ENCODE measurements at places on chromosomes 13 and 19.
A peak's percentile ranks its signal among the peaks of the same experiment; 100 is the strongest.

- DNase-seq: no peak
Measured at GRCh38 chr19:3981736-3982681, 3.3 kb downstream of the EEF2 start.

GRCh38 chr13:25990801-25991200, 61.0 kb downstream of the SHISA2 start:
- DNase-seq: peak; percentile 76

DNA sequence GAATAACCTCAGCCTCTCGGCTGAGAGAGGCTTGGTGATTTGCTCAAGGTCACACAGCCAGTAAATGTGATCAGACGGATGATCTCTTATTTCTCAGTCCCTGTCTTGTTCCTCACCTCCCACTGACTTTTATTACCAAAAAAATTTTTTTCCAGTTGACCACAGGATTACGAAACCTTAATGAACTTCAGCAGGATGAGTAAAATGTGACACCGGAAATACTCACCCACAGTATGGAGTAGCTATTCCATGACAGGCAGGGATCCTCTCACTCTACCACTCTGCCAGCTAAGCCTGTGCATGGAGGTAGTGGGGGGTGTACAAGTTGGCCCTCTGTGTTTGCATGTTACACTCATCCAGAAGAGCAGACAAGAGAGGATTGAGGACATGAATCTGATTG, 916.4 kb downstream of the UQCRFS1 start:
- DNase-seq: no peak

GRCh38 chr19:46773018-46773399, 15.4 kb downstream of the SLC1A5 start:
- DNase-seq: no peak

DNA sequence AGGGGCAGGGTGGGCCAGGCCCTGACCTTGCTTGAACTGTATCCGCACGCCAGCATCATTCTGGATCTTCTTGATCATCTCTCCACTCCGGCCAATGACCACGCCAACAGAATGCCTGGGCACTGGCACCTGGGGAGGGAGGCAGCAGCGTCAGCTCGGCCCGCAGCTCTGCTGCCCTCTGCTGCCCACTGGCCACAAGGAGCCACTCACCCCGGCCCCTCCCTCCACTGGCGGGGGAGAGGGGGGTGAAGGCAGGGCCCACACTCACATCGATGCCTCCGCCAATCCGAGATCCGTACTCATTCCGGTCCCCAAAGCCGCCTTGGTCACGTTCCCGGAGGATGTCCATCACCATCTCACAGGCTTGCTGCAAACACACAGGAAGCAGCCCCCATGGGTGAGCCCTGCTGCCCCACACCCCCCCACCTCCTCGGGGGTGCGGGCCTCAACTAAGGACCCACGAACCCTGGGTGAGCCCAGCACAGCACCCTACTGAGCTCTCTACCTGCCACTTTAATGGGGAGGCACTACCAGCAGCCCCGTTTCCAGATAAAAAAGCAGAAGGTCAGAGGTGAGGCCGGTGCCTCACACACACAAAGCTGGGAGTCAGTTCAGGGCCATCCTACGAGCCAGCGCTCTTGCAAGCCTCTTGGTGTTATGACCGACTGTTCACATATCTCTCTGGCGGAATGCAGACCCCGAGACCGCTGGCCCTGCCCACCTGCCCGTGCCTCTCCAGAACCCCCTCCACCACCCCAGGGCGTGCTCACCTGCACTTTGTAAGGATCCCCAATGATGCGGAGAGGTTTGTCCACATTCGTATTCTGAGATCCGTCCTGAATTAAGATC, 6.7 kb downstream of the KHSRP start:
- DNase-seq: no peak

DNA sequence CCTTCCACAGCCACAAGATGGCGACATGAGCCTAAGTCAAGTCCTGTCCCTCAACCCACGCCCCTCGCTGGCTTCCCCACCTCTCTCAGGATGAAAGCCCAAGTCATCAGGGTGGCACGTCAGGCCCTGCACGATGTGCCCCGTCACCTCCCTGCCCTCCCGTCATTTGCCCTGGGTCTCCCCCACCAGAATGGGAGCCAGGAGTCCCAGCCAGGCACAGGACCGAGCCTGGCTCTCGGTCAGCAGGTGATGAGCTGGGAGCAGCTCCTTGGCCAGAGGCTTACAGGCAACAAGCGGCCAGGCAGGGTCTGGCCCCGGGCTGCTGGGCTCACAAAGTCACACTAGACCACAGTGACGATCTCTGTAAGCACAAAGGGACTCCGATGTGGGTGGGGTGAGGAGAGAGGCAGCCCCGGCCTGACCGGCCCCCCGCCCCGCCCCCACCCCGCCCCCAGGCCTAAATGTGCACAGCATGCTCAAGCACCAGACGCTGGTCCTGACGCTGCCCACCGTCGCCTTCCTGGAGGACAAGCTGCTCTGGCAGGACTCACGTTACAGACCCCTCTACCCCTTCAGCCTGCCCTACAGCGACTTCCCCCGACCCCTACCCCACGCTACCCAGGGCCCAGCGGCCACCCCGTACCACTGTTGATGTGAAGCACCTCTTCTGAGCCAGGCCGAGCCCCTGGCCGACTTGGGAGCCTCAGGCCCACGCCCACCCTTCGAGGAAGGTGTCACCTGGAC, 7.3 kb downstream of the MRPL4 start:
- peak; percentile 97 for DNase-seq

DNA sequence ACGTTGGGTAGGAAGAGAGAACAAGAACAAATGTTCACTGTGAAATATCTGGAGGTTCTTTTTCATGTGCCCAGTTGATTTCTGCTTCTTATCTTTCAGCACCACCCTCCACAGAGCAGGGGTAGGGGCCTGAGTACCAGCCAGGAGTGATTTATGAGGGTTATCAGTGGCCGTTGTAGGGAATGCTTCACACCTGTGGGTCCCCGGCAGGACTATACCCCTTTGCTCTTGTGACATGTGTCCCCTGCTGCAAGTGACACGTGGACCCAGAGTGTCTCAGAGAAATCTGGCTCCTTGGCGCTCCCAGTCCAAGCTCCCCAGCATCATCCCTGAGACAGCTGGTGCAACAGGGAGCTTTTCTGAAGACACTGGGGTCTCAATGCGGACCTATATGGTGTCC, 29.7 kb downstream of the SIAH3 start:
- no peak for DNase-seq
